ENCODE measurements at places on chromosomes 16 and 17. TPM values are rescaled to one million over a fixed set of nuclear protein-coding genes. Genes with fewer than 3 reads are reported as not detected.

Gene C16orf54
- not detected for total RNA-seq

Gene FBXO39
- total RNA-seq: 0.76 TPM

Gene C16orf92
- not detected for total RNA-seq

Gene PABPN1L
- total RNA-seq: not detected

Gene BRIP1
- total RNA-seq: 6.3 TPM

Gene MMP25
- not detected for total RNA-seq

Gene RGS9
- 1.6 TPM for total RNA-seq

Gene SCGB1C2
- total RNA-seq: not detected

Gene EPX
- total RNA-seq: not detected

Gene CCL17
- not detected for total RNA-seq

Gene SNX20
- total RNA-seq: not detected

Gene C16orf74
- 2.7 TPM for total RNA-seq

Gene GPR179
- under 0.01 TPM for total RNA-seq

Gene GNPTG
- total RNA-seq: 41.8 TPM

Gene COX6A2
- not detected for total RNA-seq

Gene KCNJ18
- not detected for total RNA-seq

Gene CTRB1
- total RNA-seq: not detected

Gene EFCAB5
- total RNA-seq: 0.32 TPM

Gene ARHGAP44
- total RNA-seq: 1.6 TPM

Gene TMEM235
- not detected for total RNA-seq

Gene CAPNS2
- total RNA-seq: 0.65 TPM

Gene UNC13D
- 0.76 TPM for total RNA-seq

Gene DPEP3
- total RNA-seq: not detected

Data from articular chondrocyte of knee joint (primary cell).